Stimulated activated CD4-positive, alpha-beta T cell treated with anti-CD3 and anti-CD28 coated beads, Interleukin-12 subunit alpha, Interleukin-12 subunit beta, amount 100 ng/mL, for 48 hours (primary cell): ENCODE measurements at places on chromosomes 3 and 15.

GRCh38 chr3:139586420-139587017 is 47.0 kb upstream of the RBP1 start:
- no peak for DNase-seq

GRCh38 chr3:111864821-111865656 is 6.0 kb downstream of the PHLDB2 start:
- DNase-seq = no peak

DNA sequence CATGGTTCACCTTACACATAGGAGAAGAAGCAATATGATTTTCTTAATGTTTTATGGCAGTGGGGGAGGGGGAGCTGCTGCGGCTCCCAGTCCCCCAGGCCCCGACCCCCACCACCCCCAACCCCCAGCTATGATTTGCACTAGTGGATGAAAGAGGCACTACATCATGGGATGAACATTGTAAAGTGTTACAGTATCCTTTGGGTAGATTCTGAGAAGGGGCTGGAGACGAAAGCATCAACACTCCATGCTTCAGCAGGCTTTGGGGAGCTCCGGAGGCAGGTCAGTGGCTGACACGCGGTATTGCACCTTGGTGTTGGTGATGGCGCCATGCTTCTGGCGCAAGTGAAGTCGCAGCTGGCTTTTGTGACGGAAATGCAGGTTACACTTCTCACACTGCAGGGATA is 19.9 kb upstream of the RTP2 start:
- no peak for DNase-seq

DNA sequence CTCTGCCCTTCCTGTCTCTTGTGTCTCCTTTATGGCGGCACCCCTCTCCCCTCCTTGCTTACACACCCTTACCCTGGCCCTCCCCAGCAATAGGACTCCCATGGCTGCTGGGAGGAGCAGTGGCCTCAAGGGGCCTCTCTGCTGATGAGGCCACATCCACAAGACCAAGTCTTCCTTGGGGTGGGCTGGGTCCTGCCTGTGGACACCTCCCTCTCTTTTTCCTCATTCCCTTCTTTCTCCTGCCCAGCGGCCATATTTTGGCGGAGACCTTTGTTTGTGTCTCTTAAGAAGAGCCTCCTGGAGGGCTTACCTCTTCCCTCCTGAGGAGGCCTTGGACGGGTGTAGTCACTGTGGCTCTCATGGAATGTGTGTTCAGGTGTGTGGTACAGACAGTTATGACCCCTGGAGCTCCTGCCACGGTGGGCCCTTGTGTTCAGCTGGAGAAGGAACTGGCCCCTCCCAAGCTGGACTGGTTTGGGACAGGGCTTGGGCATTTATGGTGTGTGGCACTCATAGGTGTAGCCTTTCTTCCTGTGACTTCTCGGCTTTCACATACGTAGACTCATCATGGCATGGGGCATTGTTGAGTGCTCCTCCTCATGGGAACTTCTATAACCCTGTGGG is 56.6 kb upstream of the APEH start:
- no peak for DNase-seq

GRCh38 chr15:57327985-57328471 is 48.3 kb upstream of the CGNL1 start:
- no peak for DNase-seq

DNA sequence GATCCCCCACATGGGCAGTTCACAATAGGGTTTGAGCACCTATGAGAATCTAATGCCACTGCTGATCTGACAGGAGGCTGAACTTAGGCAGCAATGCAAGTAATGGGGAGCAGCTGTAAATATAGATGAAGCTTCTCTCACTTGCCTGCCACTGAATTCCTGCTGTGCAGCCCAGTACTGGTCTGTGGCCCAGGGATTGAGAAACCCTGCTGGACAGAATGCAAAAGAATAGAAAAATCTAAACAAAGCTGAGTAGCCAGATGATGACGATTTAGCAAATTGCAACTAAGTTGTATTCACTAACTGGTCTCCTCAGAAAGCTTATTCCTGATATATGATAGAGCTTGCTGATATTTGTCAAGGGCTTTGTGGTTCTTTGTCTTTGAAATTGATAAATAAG is 34.3 kb upstream of the APH1B start:
- no peak for DNase-seq

DNA sequence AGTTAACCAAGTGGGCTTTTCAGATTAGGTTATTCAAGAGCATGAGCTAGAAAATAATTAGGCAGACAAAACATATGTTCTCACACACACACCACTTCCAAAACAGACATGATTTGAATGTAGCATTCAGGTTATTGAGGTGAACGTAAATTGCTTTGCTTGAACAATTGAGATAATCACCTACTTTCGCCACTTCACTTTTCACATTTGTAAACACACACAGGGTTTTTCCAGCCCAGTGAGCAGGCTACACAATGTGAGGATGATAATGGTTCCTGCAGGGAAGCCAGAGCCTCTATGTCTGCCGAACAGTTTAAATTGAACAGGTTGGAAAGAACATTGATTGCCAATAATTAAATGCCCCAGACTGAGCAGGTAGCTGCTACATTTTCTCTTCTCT is 560.8 kb downstream of the OCA2 start:
- DNase-seq = no peak

DNA sequence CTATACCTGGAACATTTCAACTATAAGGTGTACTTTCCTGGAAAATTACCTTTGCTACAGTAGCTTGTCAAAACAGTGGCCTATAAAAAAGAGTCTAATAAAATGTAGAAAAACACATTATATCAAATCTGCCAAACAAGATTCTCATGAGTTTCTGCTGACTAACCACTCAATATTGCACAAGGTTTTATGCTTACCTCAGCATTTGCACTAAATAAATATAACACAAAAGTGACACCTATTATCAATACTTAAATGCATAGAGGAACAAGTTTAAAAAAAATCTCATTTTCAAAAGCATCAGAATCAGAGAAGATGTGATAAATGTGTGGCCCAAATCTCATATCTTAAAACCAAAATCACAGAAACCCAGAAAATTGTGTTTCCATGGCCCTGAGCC is 281.4 kb downstream of the RSL24D1 start:
- no peak for DNase-seq

DNA sequence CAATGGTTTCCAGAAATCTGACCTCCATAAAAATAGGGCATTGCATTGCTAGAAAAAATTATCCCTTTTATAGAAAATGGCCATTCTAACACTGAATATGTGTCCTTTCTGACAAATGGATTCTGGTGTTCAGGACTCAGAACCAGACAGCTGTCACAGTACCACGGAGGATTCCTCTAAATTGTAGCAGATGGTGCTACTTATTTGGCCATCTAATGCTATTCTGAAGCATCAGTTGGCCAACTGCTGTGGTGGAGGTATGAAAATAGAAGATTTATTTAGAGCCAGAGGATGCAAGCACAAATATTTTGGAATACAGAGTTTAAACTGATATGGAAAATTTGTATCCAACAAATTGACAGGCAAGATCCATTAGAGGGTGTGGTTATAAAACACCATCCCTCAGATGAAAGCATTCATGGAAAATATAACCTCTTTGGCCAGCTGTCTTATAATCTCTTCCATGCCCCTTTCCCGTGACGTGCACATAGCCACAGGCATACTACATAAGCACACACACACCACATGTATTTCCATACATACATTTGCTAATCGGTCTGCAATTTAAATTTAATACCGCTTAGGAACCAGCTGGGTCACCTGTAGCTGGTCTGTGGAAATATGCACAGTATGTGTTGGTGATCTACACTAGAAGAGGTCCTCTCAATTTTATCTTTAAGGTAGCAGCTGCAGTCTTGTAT is 302.7 kb upstream of the KCNMB2 start:
- DNase-seq = no peak

GRCh38 chr3:94513600-94513999 is 450.7 kb downstream of the NSUN3 start:
- DNase-seq = no peak

DNA sequence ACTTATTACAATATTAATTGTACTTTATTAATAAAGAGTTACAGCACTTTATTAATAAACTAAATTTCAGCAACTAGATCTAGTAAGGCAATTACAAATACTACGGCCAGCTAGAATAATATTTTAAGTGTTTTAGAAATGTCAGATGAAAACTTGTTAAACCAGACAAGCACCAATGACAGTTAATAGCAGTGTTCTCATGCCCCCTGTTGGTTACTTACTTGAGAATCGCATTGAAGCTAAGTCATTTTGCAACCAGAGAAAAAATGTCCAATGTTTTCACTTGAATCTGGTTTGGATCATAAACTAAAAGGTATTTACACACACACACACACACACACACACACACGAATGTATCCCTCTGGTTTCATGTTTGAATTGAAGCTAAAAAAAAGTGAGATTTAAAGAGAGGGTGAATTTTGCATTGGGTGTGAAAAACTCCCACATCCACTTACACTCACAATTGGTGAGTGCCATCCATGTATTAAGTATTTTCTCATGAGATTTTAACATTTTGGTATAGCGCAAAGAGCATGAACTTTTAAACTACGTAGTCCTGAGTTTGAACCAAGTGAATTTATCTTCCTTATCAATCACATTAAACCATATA is 347.7 kb downstream of the ZBBX start:
- DNase-seq = no peak

DNA sequence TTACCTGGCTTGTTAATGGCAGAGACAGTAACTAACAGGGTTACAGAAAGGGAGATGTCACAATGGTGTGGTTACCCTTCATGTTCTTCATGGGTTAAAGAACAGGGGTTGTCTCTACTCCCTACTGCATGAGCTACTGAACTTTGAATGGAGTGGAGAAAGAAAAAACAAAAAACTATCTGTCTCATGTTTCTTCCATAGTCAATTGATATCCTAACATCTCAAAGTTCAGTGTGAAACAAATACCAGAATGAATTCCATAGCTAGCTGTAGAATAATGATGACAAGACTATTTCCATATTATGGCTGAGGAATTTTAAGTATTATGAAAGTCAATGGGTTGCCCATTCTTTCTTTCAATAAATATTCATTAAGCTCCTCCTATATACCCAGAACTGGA is 161.3 kb upstream of the LPP start:
- no peak for DNase-seq

DNA sequence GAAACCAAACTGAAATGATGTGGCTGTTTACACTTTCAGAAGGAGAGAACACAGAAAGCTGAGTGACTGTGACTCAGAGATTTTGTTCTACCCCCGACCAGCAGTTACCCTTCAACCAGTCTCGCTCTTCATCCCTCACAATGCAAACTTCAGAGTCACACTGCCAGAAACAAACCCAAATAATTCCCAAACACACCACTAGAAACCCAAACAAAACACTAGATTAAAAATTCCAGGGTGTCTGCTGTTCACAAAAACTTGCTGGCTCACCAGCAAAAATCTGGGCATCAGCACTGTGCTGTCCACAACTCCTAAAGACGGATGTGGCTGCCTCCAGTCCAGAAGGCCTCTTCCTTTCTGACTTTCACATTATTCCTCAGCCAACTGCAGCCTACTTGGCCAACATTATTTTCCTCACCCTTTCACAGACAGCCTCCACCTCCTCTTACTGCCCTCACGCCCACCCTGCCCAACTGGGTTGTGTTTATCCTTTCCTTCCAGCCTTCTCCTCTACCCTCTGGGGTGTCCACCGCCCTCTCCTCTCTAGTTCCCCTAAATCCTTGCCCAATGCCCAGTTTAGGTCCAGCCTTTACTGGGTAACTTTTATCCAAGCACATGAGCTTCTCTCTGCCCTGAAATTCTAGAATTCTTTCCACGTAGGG is 71.4 kb downstream of the MECOM start:
- no peak for DNase-seq

- no peak for DNase-seq
These were observed 76.2 kb downstream of the IGF1R start for GRCh38 chr15:98724494-98724893.

DNA sequence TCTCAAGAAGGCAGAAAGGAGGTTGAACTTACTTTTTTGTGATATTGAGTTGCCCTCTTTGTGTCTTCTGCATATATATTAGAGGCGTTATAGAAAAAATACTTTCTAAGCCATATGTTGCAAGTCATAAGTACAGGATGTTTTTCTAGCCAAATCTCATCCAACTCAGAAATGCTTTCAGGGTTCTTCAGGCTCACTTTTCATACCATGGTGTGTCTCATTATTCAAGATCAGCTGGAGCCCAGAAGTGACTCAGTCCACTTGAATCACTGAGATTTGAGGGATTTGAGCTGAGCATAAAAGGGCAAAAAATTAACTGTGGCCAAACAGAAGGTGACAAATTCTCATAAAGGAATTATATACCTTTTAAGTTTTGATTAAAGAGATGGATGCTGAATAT is 157.3 kb downstream of the WNT5A start:
- no peak for DNase-seq

DNA sequence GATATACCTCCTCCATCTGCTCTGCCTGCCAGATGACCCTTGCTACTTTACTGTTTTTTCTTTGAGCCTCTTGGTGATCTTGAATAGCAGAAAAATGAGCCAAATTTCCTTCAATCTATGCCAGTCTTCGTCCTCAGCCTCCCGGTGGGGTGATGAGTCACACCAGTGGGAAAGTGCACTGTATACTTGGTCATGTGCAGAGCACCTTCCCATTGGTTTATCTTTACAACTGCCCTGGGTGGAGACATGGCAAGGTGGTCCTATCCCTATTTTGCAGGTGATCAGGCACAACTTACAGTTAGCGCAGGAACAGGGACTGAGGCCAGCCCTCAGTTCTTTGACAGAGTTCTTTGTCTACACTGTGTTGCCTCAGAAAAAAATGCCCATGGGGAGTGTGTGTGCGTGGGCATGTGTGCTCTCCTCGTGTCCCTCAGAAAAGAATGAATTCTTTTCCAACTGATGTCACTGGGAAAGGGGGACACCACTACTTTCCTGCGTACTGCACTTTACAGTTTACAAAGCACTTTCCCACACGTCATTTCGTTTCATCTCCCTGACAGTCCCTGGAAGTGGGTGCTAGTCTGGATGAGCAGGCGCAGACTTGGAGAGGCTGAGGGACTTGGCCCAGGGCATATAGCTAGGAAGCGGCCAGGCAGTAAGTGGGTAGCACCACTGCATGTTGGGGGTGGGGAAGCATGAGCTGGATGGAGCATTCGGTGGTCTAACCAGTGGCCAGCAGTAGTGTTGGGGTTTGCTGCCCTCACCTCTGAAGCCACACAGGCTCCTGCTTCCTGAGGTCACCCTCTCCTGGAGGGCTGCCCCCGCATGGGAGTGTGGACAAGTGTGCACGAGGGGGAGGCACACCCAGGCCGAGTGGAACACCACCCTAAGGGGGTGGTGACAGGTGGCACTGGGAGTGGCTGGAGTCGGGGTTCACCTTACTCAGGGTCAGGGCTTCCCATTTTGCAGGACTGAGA is 24.1 kb downstream of the SMAD3 start:
- DNase-seq = no peak

GRCh38 chr3:77475507-77475906 is 435.6 kb downstream of the ROBO2 start:
- DNase-seq = no peak

- no peak for DNase-seq
These were observed 55.9 kb downstream of the PDIA5 start for GRCh38 chr3:123122525-123123315.
